ENCODE measurements at places on chromosomes 1 and 21.

- DNase-seq, result peak; percentile 50
These were observed 14.7 kb upstream of the CD53 start for GRCh38 chr1:110857964-110858948.

DNA sequence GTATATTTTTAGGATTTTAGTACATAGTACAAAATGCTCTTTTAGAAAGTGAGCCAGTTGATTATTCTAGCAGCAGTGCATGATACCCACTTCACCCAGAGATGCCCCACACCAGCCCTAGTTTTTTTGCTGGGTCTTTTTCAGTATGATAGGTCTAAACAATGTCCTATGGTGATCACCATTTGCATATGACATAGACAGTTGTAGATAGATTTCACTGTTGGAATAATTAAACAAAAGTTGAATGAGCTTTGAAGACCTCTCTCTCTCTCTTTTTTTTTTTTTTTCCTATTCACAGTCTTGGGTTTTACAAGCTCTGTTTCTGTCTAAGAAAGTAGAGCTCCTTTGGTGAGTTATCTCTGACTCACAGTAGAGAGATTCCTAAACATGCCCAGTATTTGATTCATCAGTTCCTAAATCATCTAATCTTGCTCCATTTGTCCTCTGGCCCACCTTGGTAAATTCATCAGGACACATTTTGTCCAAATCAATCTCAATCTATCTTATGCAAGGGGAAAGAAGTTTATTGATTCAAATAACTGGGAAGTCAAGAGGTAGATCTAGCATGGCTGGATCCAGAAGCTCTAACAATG, 44.7 kb upstream of the VAV3 start:
- DNase-seq, result no peak

GRCh38 chr1:66981679-66982078, 56.9 kb downstream of the MIER1 start:
- no peak for DNase-seq

DNA sequence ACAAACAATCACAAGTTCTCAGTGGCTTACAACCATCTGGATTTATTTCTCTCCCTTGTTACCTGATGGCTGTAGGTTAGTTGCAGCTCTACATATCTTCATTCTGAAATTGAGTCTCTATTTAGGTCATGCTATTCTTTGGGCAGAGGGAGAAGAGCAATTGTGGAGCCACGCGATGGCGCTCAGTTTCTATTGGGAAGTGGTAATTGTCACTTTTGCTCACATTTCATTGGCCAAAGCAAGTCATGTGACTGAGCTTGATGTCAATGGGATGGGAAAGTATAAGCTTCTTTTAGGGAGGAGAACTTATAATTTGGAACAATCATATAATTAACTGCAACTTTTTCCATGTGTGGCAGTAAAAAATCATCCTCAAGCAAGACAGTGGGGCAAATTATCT, 166.5 kb downstream of the LMO4 start:
- DNase-seq, result no peak

DNA sequence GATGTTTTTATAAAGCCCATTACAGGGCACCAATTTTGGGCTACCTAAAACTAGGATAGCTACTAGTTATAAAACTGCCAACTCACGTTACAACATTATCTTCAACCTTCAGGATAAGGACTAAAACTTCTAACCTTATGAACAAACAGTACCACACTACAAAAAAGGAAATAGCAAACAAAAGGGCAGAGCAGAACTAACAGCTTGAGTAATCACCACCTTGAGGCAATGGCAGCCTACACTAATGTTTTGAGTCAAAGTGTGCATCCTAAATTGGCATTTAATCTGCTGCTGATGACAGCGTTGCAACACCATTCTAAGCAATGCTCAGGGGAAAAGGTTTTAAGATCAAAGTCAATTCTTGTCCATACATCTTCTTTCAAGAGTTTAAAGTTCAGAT, 27.2 kb downstream of the PTP4A2 start:
- peak; percentile 35 for DNase-seq

GRCh38 chr1:30919025-30919881, 10.7 kb upstream of the SDC3 start:
- peak; percentile 81 for DNase-seq

GRCh38 chr21:14833241-14833640, 231.6 kb downstream of the NRIP1 start:
- DNase-seq, result peak; percentile 3

DNA sequence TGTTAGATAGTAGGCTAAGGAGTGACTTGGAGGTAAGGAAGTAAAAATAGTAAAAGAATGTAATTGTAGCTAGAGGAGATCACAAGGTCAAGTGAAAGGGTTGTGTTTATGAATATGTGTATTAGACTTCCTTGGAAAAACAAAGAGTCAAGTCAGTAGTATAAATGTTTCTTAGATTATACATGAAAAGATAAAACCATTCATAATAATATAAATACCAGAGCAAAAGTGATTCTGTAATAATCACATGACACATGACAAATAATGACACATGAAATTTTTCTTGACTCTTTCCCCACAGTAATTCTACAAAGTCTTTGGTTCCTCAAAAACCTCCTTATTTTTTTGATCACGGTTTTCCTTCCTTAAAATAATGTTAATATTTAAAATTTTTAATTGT, 56.4 kb downstream of the IVNS1ABP start:
- no peak for DNase-seq

DNA sequence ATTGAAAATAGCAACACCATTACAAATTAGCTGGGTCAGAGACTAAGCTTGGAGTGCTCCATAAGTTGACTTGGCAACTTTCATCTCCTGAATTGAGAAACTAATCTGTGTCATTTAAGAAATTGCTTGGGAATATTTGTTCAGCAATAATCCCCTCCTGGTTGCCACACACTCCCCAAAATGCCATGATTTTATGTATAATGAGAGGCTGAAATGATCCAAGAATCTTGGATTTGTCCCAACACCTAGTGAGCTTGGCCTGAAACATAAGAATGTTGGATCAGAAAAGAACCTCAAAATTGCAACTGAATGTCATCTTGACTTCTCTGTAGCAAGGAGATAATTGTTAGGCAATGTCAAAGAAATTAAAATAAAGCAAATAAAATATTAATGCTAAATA, 805.9 kb upstream of the ADAMTS5 start:
- DNase-seq, result no peak

DNA sequence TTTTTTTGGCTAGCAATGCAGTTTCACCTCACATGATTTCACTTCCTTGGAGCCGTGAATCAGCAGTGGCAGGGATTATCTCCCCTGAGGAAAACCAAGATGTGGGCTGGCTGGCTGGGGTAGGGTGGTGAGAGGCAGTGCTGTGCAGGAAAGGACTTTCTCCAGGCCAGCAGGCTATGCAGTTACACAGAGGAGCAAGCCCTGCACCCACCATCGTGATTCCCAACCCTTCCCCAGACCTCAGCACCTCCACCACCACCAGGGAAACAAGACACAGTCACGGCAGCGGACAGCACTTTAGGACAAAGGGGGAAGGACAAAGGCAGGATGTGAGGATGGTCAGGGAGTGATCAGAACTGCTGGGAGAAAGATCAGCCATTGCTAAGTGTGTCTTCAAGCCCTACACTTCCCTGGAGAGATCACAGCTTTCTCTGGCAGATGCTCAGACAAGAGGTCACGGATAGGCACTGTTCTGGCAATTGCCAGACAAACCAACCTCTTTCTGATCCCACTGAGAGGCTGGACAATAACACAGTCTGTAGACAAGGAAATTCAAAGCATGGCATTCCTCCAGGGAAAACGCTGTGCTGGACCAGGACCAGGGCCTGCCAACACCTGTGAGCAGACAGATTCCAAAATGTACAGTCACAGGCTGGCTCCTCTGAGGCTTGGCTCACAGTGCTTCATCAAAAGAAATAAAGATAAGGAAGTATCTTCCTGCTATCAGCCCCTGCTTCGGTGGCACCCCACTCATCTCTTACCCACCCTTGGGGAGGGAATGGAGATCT, 509.4 kb downstream of the SMYD3 start:
- DNase-seq, result no peak

DNA sequence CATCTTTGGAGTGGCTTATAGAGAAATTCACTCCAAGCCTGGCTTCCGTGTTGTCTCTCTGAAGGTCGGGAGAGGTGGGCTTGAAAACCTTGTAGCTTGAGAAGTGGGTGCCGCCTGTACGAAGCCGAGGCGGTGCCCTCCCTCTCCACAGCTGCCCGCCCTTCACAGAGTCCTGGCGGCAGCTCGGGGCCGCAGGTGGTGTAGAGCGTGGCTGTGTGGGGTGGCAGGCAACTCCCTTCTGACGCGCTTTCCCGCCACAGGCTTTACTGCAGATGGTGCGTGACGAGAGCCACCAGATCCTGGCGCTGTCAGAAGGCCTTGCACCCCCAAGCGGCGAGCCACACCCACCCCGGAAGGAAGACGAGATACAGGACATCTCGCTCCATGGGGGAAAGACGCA, 33.1 kb upstream of the DIP2A start:
- no peak for DNase-seq

- no peak for DNase-seq
These were observed 1573.5 kb downstream of the BRINP3 start for GRCh38 chr1:188904201-188904600.

- DNase-seq, result no peak
These were observed 623.9 kb upstream of the NR5A2 start for GRCh38 chr1:199403531-199404116.

- no peak for DNase-seq
These were observed 97.3 kb upstream of the HMCN1 start for GRCh38 chr1:185636848-185637247.

DNA sequence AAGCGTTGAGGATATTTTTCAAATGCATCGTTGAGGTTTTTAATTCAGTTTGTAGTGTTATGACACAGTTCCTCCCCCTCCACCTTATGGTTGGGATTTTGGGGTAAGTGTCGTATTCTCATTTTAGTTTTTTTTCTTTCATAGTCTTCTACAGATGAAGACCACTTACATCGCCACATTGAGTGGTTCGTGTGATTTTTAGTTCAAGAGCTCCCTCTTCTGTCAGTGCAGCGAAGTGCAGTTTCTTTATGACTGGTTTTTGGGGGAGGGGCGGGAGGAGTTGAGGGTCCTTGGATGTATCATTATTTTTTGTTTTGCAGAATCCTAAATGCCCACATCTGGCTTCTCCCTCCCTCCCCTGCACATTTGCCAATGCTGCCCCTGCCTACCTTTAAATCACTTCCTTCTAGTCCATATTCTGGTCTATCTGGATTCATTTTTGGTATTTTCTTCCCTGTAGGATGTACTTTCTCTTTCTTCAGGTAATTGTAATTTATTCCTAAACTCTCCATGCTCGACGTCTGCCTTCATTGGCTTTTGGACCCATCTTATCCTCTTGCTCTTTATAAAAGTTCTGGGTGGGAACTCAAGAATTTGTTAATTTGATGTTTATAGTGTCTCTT, 433.1 kb downstream of the CAMTA1 start:
- peak; percentile 51 for DNase-seq

DNA sequence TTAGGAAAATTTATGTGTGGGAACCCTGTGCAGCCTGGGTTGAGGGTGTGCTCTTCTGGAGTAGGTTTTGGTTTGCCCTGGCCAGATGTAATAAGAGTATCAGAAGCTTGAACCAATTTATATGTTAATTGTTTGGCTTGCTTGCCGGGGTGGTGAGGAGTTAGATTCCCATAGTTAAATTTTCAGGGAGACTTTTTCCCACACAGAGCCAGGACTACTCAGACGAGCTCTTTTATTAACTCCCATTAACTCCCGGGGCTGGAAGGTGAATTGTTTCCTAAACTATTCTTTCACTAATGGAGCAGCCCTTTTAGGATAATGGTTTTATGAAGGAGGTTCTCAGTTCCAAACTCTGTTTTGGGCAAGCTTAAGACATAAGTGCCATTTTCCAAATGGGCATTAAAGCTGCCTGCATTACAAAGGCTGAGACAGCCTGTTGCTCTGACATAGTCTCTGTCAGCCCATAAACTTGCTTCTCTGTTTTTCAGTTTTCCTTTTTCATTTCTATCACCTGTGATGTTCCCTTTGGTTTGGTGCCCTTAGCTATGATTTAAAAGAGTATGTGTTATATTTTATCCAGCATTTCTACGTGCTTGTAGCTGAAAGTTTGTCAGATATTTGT, 18.0 kb upstream of the RAB3GAP2 start:
- DNase-seq, result no peak

DNA sequence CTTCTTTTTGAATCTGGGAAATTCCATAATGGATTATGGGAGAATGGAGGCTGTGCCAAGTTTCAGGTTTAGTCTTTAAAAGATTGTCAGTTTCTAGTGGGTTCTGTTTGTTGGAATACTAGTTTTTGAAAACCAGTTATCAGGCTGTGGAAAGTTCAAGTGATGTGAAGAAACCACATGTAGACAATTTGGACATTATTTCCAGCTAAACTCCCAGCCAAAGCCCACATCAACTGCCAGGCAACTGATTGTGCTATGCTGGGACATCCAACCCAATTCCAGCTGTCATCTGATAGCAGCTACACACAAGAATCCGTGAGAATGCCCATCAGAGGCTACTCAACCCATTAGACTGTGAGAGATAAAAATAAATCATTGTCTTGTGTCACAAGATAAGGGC, 546.1 kb upstream of the ADAMTS5 start:
- DNase-seq, result no peak

Measured in suppressor macrophage (primary cell).